Left colon (tissue), 2 donors: ENCODE measurements at places on chromosomes 1 and 21. TPM values are rescaled to one million over a fixed set of nuclear protein-coding genes. Genes with fewer than 3 reads are reported as not detected.

The TMPRSS15 gene
- total RNA-seq, result not detected

The KRTAP13-2 gene
- total RNA-seq, result 10.0 TPM

- no peak for DNase-seq
Measured at GRCh38 chr1:174206148-174206836, 47.0 kb downstream of the RABGAP1L start.

- DNase-seq, result no peak
Measured at GRCh38 chr21:34320011-34320410, 43.8 kb upstream of the KCNE2 start.

- peak; percentile 67 for DNase-seq
Measured at GRCh38 chr1:156709757-156710489, 4.5 kb upstream of the CRABP2 start.

GRCh38 chr1:60055336-60055735 is 18.2 kb downstream of the C1orf87 start:
- DNase-seq, result no peak

GRCh38 chr1:89351597-89352311 is 12.1 kb upstream of the GBP6 start:
- no peak for DNase-seq

DNA sequence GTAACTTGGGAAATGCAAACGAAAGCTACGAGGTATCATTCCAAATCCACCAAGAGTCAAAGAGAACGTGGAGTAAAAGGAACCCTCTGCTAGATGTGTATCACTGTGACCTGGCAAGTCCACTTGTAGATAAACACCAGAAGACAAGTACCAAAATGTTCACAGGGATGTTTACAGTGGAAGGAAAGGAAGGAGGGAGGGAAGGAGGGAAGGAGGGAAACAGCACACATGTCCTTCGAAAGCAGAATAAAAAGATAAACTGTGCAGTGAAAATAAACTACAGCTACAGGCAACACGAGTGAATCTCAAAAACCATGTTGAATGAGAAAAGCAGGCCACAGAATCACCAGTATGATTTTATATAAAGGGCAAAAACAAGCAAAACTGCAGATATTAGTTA is 59.9 kb downstream of the TP53BP2 start:
- no peak for DNase-seq

- DNase-seq, result no peak
Measured at GRCh38 chr1:26373281-26373680, 731 bp upstream of the ZNF683 start.

GRCh38 chr1:224211206-224211962 is 28.3 kb downstream of the DEGS1 start:
- peak; percentile 46 for DNase-seq

GRCh38 chr1:90973897-90974798 is 47.7 kb downstream of the ZNF644 start:
- DNase-seq, result no peak

GRCh38 chr1:29821605-29822004 is 585.3 kb downstream of the PTPRU start:
- no peak for DNase-seq
